ENCODE measurements at places on chromosomes 4 and X.
A peak's percentile ranks its signal among the peaks of the same experiment; 100 is the strongest.

- no peak for DNase-seq
These were observed 34.4 kb upstream of the EFNB1 start for GRCh38 chrX:68794461-68794860.

- no peak for DNase-seq
These were observed 731 bp downstream of the RBMXL3 start for GRCh38 chrX:115189646-115190635.

DNA sequence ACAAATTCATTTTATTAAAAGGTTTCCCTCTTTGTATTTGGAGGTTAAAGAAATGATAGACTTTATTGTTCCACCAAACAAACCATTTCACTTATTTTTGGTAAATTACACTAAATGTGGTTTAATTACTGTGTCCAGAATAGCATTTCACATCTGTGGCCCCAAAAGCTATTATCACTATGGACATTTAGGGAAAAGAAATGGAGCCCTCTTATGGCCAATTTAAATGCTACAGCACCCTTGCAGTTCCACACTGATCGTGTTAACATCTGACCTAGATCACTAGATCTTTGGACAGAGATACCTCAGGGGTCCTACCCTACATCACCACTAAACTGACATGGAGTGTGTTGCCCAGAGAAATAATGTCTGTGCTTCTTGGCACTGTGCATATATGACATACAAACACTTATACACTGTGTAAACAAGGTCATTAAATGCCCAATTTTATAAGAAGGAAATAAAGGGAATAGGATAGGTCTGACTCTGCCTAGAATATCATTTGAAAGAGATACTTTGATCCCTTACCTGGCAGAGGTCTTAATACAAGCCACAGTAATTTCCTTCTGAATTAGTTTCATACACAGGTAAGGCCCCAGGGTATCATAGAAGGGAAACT lies 163.9 kb downstream of the KDR start:
- DNase-seq, result peak; percentile 7

DNA sequence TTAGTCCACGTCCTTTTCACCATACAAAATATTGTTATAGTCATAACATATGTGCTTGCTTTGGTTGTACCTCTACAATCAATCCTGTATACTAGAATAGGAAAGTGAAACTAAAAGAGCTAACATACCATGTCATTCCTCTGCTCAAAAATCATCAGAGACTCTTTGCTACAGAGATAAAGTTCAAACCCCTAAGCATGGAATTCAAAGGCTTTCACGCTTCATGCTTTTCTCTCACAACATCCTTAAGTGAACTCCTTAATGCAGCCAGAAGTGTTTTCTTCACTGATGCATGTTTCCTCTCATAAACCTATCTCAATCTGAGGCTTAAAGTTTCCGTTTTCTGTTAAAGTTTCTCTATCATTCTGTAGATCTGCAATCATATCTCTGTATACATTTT lies 744.6 kb upstream of the IGFBP7 start:
- no peak for DNase-seq

GRCh38 chr4:173334891-173335752 lies 964 bp upstream of the HMGB2 start:
- DNase-seq, result no peak

- DNase-seq, result no peak
These were observed 9.1 kb downstream of the OCRL start for GRCh38 chrX:129549124-129549523.

DNA sequence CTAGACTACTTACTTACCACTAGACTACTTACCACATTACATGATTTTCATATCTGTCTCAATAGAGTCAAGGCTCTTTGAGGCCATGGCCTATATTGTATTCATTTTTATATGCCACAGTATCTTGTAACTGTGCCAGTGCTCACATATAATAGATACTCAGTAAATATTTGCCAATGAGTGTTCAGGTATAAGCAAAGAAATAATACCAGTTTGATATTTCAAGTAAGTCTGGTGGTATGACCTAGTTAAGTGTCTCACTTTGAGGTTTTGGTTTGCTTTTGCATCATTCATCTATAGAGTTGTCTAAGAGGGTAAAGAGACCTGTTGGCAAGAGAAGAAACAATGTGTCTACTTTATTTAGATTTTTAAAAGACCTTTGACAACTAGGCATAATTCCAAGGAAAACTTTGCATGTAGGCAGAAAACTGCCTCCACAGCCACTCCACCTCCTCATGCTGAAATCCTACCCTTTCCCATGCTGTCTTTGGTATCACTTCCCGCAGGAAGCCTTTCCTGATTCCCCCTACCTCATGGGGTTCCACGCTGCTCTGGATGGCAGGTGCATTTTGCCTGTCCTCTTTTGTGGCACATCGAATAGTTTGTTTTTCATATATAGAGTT lies 91.3 kb upstream of the KLHL13 start:
- DNase-seq, result no peak

- no peak for DNase-seq
These were observed 5.4 kb upstream of the GTPBP6 start for GRCh38 chrX:323721-324628.

- DNase-seq, result no peak
These were observed 211.7 kb downstream of the FAT4 start for GRCh38 chr4:125526420-125526819.

DNA sequence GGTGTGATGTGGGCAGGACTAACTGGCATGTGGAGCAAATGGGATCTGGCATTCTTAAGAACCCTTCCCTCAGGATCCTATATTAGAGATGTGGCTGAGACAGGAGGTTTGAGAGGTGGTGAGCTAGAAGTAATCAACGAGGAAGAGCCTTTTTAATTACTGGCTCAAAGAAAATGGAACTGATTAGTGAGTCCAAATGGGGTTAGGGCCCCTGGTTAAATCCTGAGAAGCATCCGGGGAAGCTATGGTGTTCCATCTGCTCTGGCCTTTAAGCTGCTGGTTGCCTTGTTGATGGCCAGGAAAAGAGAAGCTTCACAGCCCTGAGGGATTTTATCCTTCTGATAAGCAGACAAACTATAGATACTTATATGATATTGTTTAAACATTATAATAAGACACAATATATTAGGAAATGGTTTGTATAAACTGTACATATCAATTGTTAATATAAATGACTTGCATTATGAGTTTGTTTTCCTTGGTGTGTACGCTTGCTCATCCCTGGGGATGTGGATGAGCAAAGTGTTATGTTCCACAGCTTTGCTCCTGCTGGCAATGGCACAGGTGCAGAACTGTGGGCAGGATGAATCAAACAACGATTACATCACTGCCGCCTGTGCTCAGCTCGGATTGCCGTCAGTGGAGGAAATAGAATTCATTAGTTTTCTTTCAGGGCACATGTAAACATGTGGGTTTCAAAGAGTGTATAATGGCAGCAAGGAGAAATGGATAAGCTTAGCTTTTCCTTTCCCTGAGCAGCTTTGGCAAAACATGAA lies 328.6 kb upstream of the ARX start:
- DNase-seq, result no peak

- DNase-seq, result no peak
These were observed 1137.5 kb upstream of the INTU start for GRCh38 chr4:126495163-126495752.

GRCh38 chr4:98510757-98511517 lies 147.5 kb downstream of the TSPAN5 start:
- peak; percentile 93 for DNase-seq

- DNase-seq, result peak; percentile 10
These were observed 39.3 kb upstream of the LPAR4 start for GRCh38 chrX:78708262-78708661.

- peak; percentile 48 for DNase-seq
These were observed 137.3 kb upstream of the FTHL17 start for GRCh38 chrX:31209005-31209628.

GRCh38 chr4:56215901-56216300 lies 171.4 kb downstream of the AASDH start:
- no peak for DNase-seq

DNA sequence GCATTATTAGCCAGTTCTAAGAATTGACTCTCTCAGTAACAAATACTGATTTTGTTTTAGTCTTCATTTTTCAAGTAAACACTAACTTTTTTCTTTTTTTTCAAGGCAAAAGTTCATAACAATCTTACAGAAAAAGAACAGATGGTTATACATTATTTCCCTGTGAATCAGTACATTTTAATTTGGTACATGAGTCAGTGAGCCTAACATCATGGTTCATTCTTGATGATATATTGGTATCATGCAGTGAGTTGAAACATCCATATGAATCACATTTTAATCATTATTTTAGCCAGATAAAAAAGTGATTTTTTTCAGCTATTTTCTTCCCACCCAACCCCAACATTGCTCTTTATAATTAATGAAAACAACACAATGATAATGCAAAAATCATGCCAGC lies 184.3 kb upstream of the TACR3 start:
- DNase-seq, result no peak

GRCh38 chr4:35820003-35820402 lies 424.3 kb downstream of the ARAP2 start:
- no peak for DNase-seq

GRCh38 chr4:682490-683172 lies 6.3 kb downstream of the SLC49A3 start:
- DNase-seq, result no peak

DNA sequence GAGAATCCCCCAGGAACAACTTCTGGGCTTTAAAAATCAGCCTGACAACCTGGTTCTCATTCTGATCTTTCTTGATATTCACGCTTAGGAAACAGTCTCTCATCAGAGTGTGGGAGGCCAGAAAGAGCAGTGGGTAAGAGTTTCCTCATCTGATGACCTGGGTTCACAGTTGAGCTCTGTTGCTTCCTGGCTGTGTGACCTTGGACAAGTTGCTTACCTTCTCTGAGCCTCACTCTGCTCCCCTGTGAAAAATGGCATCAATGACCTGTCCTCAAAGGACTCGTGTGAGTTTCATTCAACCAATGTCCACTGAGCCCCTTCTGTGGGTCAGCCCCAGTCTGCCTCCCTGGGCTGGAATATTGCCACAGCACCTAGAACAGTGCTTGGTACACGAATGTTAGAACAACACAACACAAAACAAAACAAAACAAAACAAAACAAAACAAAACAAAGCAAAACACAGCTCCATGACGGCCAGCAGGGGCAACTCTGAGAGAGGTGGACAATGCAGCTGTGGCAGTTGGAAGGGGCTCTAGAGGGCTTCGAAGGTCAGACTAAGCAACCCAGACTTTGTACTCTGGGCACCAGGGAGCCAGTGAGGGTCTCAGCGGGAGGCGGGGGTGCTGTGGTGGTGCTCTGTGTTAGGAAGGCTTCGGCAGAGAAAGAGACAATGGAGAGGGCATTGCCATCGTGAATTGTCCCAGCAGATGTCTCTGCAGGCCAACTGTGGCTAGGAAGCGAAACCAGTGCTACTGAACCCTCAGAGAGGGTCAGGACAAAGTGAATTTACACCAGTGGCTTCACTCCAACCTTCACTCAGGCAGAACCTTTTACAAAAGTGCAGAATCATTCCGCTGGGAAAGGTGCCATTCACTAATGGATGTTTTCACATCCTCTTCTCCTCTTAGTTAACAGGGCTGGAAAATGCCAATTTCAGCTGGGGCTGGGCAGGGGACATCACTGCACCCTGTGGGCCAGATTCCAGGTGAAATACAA lies 14.3 kb upstream of the C4orf50 start:
- DNase-seq, result no peak

GRCh38 chr4:151676301-151676700 lies 84.5 kb downstream of the GATB start:
- DNase-seq, result peak; percentile 39

DNA sequence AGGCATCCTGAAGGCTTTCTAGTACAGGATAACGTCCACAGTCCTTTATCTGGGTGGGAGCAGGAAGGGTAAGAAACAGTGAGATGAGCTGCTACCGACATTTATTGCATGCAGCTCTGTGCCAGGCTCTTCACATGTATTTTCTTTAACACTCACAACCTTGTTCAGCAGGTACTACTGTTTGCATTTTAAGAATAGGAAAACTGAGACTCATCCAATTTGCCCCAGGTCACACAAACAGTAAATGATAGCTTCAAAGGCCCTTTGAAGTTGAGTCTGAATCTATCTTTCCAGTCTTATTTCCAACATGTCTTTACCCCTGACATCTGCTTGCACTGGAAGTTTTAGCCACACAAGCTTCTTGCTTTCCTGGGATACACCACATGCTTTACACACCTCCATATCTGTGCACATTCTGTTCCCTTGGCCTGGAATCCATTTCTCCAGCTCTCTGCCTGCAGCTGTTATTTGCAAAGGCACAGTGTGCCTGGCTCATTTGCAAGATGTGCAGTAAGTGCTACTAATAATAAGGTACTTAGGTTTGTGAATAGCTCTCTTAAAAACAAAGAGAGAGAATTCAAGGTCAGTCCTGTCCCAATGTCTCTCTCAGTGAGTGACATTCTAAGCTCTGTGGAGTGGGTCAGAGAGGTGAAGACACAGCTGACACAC lies 61.2 kb downstream of the METTL14 start:
- no peak for DNase-seq

GRCh38 chr4:33262824-33263223 lies 2542.7 kb downstream of the PCDH7 start:
- DNase-seq, result peak; percentile 49

DNA sequence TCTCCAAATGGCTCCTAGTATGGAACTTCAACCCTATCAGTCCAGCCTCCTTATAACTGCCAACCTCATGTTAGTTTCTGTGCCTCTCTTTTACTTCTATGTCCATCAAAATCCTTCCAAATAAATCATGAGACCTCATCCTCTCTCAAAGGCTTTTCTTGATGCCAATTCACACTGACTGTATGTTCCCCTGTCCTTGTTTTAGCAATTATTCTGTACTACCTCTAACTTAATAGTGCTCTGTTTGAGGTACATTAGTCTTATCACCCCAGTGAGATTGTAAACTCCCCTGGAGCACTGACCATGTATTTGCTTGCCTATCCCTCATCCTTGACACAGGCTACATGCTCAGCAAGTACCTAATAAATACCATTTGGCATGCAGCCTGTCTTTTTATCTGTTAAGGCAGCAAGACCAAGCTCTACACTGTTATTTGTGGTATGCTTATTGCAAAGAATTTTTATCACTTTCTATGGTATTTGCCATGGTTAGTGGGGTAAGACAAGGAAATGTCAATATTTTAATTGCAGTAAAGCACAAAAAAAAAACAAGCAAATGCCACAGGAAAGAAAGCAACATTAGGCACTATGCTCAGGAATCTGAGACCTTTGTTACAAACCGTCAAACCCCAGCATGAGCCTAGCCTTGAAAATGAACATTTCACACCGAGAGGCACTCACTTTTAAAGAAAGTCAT lies 119.2 kb downstream of the SMARCA1 start:
- no peak for DNase-seq

All from AG09309 (cell line).